NCI-H774 (cell line): ENCODE measurements at places on chromosomes 16 and 17.

DNA sequence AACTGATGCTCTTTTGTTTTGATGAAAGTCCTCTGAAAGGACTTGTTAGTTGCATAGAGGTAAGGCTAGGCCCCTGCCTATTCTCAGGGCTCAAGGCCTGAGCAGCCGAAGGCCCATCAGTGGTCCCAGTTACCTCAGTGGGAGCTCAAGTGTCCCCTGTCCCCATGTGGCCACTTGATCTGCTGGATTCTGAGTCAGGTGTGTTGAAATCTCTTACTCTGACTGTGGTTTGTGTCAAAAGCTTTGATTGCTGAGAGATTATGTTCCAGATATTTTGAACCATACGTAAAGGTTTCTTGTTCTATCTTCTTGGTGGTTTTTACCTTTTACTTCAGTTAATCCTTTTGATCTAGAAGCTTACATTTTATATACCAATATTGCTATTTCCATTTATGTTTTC, 191.7 kb downstream of the LGALS9B start:
- DNase-seq = no peak

- no peak for DNase-seq
Measured at GRCh38 chr16:87976665-87977064, 25.4 kb downstream of the BANP start.

DNA sequence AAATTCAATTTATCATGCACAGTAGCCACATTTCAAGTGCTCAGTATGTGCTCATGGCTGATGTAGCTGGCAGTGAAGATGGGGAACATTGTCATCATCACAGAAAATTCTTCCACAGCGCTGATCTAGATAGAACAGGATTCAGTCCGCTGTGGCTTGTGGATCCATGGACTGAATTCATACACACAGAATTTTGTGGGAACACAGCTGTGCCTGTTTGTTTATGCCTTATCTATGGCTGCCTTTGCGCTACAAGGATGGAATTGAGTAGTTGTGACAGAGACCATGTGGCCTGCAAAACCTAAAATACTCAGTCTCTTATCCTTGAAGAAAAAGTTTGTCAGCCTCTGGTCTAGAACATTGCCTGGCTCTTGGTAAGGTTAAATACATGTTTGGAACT, 128.4 kb downstream of the PRKCB start:
- DNase-seq = no peak

DNA sequence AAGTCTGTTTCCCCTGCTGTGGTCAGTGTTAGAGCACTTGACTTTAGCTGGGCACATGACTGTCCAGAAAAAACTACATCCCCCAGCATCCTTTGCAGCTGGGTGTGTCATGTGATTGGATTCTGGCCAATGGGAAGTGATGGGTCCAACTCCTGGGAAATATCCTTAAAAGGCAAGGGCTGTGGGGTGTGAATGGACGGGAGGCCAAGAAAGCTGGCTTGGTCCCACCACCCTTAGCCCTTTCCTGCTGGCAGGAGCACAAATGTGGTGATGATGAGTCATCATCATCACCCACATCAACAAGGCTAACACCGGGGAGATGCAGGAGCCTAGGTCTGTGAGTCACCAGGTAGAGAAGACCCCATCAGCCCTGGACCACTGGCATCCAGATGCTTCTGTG, 341.7 kb downstream of the C16orf95 start:
- DNase-seq = no peak

GRCh38 chr17:27269201-27269600, 24.7 kb upstream of the WSB1 start:
- DNase-seq = no peak

- no peak for DNase-seq
Measured at GRCh38 chr16:31460582-31461002, 1.3 kb downstream of the ARMC5 start.

DNA sequence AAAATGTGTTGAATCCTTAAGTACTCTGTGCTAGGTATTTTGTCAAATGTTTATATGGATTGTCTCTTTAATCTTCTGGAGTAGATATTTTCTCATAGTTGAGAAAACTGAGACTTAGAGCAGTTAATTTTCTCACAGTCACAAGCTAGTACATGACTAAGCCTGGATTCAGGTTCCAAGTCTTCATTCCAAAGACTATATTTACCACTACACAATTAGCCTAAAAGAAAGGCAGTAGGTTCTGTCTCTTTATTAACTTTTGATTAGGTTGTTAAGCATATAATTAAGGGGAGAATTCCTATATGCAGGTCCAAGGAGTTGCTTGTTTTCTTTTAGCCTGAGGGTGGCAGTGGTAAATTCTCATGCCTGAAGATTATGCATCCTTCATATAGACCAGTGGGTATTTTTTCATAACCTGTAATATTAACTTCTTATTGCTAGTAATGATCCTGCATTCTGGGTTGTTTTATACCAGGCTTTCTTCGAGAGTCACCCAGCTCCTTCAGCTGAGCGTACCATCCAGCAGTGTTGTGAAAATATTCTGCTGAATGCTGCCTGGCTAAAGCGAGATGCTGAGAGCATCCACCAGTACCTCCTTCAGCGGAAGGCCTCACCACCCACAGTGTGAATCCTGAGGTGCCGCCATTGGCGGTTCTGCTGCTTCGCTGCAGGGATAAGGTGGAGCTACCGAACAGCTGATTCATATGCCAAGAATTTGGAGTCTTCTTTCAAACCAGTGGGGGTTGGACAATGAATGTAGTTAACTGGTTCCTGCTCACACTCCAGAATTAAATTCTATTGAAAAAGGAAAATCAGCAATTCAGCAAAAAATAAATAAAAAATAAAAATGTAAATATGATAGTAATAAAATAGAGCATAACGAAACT, 28.2 kb upstream of the KPNB1 start:
- no peak for DNase-seq

DNA sequence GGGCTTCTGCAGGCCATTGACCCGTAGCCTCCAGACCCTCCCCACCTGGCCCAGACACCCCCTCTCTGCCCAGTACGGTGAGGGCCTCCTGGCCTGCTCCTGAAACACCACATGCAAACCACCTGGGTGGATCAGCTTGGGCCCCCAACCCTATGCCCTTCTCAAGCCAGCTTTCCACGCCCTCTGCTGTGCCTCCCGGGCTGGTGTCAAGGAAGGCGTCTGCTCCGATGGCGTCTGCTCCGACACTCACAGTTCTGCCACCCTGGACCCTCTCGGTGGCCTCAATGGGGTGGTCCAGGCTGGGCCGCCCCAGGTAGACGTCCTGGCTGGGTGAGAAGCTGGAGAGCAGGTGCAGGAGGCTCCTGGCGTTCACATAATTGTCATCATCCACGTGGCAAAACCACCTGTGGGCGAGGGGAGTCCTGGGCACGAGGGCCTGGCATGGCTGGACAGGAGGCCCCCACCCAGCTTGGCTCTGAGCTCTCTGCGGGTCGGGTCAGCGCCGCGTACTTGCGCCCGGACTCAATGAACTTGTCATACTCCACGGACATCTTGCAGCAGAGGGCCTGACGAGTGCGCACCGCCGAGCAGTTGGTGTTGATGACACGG, 1.4 kb downstream of the RFNG start:
- DNase-seq = no peak

DNA sequence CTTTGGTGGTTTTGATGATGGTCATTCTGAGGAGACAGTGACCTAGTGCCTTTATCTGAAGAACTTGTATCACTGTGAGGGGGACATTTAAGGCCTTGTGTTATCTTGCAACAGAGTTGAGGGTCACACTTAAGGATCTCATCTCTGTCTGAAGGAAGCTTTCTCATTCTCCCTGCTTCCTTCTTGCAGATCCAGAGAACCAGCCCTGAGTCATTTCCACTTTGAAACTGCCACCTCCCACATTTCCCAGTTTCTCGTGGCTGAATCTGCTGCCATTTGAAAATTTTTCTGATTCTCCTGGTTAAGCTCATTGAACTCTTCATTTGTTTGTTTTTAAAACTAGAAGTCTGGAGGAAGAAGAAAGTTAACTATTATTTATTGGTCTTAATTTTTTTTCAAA, 190.2 kb upstream of the CDH11 start:
- DNase-seq = no peak

DNA sequence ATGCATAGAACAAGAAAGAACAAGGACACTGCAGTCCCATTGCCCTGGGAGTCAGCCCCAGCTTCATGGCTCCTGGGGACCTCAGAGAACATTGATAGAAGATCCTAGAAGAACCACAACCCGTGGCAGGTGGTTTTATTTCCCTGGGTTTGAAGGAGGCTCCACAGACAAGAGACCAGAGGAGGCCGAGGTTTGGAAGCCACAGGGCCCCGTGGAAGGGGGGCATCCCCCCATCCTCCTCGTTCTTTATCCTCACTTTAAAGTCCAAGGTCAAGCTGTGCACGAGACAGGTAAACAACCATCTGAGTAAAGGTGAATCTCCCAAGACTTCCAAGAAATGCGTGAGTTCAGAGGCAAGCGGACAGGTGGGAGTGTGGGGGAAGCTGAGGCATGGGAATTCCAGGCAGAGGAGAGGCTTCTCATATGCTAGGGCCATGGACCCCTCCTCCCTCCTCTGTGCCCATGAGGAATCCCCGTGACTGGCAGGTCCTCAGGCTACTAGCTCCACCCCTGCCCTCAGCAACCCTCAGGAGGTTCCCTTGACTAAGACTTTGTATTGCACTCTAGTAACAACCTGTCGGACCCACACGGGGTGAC, 849 bp upstream of the SULT1A1 start:
- no peak for DNase-seq

- no peak for DNase-seq
Measured at GRCh38 chr17:27384726-27385125, 71.5 kb upstream of the KSR1 start.

GRCh38 chr17:9175700-9176467, 154.6 kb downstream of the NTN1 start:
- no peak for DNase-seq

- DNase-seq = no peak
Measured at GRCh38 chr17:55931446-55931845, 180.6 kb downstream of the PCTP start.

GRCh38 chr17:52207796-52208195, 49.3 kb upstream of the CA10 start:
- no peak for DNase-seq
